Upper lobe of right lung (tissue), 1 donor: ENCODE measurements at places on chromosomes 5 and 9.

- H3K27ac ChIP-seq, result no peak overlapping the region
- H3K4me3 ChIP-seq, result no peak overlapping the region
Measured at GRCh38 chr5:171744882-171745281, 40.7 kb upstream of the SMIM23 start.

DNA sequence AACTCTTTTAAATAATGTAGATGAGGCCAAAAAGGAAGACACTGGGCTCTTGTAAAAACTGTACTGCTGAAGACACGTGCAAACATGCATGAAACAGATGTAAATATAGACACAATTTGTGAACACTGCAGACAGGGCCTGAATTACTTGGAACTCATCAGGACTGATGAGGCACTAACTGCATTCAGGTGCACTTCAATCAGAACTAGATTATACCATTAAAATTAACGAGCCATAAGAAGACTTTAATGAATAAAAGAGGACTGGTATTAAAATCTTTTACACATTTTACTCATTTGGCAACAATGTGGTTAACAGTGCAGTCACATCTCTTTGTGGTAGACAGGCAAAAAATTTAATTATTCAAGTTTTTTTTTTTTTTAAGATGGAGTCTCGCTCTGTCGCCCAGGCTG is 13.4 kb upstream of the ZCCHC9 start:
- no peaks in the 10 kb centered on the region for H3K36me3 ChIP-seq
- no peak for DNase-seq
- H3K27me3 ChIP-seq, result no peaks in the 10 kb centered on the region
- no peaks in the 10 kb centered on the region for H3K4me1 ChIP-seq

- peak overlapping the region; percentile 32 for H3K27ac ChIP-seq
- DNase-seq, result no peak
- H3K36me3 ChIP-seq, result no peaks in the 10 kb centered on the region
- peaks cover 46% of the 10 kb centered on the region for H3K27me3 ChIP-seq
Measured at GRCh38 chr5:141880961-141881801, 3.0 kb upstream of the PCDH1 start.

DNA sequence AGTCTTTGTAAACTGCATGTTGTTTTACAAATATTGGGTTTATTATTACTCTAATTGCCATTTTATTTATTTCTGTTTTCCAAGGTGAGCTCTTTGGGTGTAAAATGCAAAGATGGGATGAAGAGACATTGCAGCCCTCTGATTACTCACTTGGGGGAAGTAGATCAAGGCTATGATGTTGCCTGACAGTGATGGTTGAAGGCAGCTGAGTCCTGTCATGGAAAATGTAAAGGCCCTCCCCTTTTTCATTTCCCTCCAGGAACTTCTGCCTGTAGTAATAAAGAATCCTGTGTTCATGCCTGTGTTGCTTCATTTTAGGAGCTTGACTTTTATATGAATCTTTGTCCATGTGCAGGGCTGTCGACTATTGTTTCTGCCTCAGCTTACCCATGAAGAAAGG is 605.4 kb upstream of the CLINT1 start:
- no peak for DNase-seq
- H3K4me1 ChIP-seq, result peaks cover 7% of the 10 kb centered on the region
- no peaks in the 10 kb centered on the region for H3K27me3 ChIP-seq
- H3K27ac ChIP-seq, result peak overlapping the region; percentile 24

GRCh38 chr5:59660737-59661136 is 232.8 kb downstream of the PDE4D start:
- H3K4me1 ChIP-seq, result peaks cover 13% of the 10 kb centered on the region
- no peak overlapping the region for H3K4me3 ChIP-seq
- no peaks in the 10 kb centered on the region for H3K36me3 ChIP-seq
- H3K27me3 ChIP-seq, result no peaks in the 10 kb centered on the region
- H3K27ac ChIP-seq, result no peak overlapping the region
